ENCODE measurements at places on chromosomes 5 and 9. TPM values are rescaled to one million over a fixed set of nuclear protein-coding genes. Genes with fewer than 3 reads are reported as not detected.

DNA sequence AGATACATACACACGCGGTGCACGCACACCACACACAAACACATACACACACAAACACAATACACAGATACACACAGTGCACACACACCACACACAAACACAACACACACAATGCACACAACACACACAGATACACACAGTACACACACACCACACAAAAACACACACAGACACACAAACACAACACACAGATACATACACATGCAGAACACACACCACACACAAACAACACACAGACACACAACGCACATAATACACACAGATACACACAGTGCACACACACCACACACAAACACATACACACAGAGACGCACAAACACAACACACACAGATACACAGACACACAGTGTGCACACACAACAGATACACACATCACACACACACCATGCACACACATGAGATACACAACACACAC lies 5.9 kb upstream of the CCDC187 start:
- DNase-seq, result no peak

GRCh38 chr5:132215329-132215728 lies 12.3 kb downstream of the P4HA2 start:
- DNase-seq, result no peak

- DNase-seq, result peak; percentile 90
Observed at GRCh38 chr9:137046088-137046787, at the start of gene NPDC1. TSS of gene NPDC1 (minus strand) at chr9:137046177. CDS start at chr9:137045989, 188 bp downstream.

The RLN1 gene
- total RNA-seq, result 0.95 TPM

DNA sequence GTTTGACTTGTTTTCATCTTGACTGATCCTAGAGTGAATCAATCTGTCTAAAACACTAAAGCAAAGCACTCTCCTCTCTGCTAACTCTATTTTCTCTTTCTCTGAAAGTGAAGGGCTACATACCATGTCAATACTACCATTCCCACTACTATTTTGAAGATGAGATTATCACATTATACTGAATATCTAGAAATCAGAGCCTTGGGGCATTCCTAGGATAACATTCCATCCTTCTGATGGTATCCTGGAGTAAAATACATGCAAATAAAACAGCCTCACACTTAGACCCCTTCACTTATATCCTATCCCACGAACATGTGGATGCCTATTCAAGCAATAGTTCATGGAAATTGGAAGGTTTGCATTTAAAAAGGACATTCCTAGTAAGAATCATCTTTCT lies 309.3 kb upstream of the ACTBL2 start:
- no peak for DNase-seq

GRCh38 chr9:70564468-70565335 lies 150.2 kb upstream of the KLF9 start:
- DNase-seq, result no peak

DNA sequence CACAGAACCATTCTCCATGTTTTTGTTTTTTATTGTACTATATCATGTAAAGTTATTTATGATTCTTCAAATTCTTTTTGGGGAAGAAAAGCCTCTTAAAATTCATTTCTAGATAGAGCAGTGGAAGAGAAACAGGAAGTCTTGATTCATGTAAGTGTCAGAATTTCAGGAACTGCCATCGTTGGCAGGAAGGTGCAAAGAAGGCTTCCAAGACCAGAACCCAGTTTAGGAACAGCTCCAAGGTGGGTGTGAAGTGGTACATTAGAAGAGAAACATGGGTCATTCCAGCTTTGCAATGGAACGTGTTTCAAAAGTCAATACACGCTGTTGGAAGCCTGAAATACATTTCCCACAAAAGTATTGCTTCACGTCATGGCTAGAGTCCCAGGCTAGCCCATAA lies 14.8 kb downstream of the SAXO1 start:
- DNase-seq, result no peak

DNA sequence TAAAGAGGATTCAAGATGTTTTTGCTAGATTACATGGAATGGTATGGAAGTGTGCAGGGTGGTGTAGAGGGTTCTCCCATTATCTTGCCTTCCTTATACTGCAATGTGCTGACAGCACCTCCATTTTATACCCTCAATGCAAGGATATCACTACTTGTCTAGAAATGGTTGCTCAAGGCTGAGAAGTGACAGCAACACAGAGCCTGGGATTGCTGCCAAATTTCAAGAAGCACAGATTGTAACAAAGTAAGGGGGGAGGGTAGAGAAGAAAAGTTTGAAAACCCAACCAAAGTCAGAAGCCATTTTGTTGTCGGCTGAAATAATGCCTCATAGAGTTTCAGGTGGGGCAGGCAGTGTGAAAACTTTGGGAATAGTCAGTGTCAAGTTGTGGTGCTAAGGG lies 29.8 kb downstream of the PCDHAC2 start:
- no peak for DNase-seq

The FREM1 gene
- not detected for total RNA-seq

GRCh38 chr9:121576281-121577075 lies 75.0 kb upstream of the DAB2IP start:
- no peak for DNase-seq

The NRARP gene
- 2.2 TPM for total RNA-seq

DNA sequence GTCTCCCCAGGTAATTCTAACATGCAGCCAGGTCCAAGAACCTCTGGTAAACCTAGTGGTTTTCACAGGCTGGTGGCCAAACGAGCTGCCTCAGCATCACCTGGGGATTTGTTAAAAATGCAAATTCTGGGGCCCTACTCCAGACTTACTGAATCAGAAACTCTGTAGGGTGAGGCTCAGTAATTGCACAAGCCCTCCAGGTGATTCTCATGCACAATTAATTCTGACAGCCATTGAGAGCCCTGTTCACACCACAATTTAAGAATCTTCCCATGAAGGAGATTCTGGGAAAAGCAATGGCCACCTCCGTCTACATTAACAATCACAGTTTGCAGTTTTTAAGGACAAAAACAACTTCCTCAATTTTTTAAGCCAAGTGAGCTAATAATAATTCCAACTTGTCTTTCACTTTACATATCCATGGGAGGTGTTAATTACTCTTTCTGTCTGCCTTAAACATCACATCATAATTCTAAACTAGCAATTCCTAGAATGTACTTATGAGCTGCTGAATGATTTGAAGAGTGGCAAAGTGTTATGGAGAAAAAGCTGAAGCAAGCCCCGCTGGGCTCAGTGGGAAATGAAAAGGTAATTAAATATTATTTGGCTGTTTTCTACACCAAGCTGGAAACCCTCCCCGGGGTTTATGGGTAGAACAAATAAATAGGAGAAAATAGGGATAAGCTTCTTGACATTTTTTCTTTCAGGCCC lies 70.0 kb downstream of the GLDC start:
- DNase-seq, result no peak
